ENCODE measurements at places on chromosomes 4 and X. TPM values are rescaled to one million over a fixed set of nuclear protein-coding genes. Genes with fewer than 3 reads are reported as not detected.
A peak's percentile ranks its signal among the peaks of the same experiment; 100 is the strongest.

- no peak for DNase-seq
Observed at GRCh38 chr4:182829196-182829595, 88.0 kb downstream of the DCTD start.

DNA sequence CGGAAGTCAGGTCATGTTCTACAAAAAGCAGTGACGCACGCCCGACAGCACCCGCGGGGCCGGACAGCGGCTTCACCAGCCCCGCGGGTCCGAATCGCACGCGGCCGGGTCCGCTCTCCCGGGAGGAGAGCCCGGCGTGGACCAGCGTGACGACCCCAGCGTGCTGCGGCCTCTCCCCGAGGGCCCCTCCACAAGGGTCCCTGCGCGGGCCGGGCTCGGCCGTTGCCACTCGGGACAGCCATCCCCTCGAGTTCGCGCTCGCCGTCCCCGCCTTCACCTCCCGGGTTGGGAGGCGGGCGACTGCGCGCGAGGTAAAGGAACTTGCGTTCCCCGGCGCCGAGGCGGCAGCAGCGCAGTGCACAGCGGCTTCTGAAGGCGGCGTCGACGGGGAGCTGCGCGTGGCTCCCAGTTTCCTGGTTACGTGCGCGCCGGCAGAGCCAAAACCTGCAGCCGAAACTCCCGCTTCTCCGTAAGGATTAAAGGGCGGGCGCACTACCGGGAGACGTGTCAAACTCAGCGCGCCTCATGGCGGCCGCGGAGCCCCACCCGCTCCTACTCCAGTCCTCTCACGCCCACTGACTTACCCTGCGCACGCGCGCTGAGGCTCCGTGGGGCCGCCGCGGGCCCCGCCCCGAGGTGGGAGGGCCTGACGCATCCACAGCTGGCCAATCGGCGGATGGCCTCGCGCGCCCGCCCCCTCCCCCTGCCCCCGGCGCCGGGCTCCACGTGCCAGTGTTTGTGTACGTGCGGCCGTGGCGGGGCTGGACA lies 416 bp upstream of the LRP2BP start:
- DNase-seq: peak; percentile 97

Gene CHRNA9
- total RNA-seq: not detected

DNA sequence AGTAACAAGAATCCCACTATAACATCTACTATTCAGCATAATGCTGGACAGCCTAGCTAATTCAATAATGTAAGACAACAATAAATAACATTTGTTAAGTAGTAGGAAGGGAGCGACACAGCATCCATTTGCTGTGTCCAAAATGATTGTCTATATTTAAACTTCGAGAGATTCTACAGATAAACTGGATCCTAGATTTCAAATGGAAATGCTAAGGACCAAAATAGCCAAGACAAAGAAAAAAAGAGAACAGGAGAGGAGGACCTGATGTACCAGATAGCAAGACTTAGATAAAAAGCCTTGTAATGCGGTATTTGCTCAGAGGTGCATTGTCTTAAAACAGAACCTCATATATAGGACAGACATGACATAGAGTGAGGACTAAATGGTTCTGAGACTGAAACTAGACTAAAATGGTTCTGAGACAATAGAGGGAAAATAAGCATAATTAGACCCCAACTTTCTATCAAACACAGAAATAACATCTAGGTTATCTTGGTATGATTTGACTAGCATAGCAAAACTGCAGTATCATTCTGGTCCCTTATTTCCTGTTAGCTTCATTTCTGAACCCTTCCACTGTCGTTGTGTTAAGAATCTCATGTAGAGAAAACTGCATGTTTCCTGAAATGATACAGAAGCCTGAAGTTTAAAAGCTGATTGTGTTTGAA lies 3.8 kb downstream of the HPGDS start:
- no peak for DNase-seq

GRCh38 chr4:107743532-107743931 lies 23.5 kb upstream of the PAPSS1 start:
- no peak for DNase-seq

Gene FGFBP1
- total RNA-seq: not detected

Gene SPANXB1
- total RNA-seq: not detected

DNA sequence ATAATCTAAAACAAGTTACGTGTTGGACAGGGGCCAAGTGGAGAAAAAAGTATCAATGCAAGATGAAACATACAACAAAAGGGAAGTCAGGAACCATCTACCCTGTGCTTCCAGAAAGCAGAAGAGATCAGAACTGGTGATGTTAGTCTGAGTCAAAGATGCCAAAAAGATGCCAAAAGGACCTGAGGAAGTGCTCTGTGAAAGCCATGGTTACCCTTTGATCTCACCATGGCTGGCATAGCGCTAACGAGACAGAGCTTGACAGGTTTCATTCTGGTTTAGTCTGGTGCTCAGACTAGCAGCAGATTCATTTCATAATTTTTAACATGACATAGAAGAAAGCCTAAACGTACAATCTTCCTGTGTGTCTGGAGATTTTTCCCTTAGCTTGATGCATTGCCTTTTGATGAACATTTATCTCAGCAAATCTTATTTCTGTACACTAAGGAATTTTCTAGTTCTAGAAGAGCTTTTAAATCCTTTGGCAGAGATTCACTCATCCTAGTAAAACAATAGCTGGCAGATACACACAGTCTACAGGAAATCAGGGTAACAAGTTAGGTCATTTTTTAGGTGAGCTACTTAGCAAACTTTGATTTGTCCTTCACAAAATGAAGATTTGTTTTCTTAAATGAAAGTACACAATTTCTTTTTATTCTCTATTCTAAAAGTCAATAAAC lies 87.7 kb downstream of the COL25A1 start:
- no peak for DNase-seq

Gene USP17L29
- total RNA-seq: not detected

All from B cell (primary cell).